ENCODE measurements at places on chromosomes 6 and 20.

DNA sequence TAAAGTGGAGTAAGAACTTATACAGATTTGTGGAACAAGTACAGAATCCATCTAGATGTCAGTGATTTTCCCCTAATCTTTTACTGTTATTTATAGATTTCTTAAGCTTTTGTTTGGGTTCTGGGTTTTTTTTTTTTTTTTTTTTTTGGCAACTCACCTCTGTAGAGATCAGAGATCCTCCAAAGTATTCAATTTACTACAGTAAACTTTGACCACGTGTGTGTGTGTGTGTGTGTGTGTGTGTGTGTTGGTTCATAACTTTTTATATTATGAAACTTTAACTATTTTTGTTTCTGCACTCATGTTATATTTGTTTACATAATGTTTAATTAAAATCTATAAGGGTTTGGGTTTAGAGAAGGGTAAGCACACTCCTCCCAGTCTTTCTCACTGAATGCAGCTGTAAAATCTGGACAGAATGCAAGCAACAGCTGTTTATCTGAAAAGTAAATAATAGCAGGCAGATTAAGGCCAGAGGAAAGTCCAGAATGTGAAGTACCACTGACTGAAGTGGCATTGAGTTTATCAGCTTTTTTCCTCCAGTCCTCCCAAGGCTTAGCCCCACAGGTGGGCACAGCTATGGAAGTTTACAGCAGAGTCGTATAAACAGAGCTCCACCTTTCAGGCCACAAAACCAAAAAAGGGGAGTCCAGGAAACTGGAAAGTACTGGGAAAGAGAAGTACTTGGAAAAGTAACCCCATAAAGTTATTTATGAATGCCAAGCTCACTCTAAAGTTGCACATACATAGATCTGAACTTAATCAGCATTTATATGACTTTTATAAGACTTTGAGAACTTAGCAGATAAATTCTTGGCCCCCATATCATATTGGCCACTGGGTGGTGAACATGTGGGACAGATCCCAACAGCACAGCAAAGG lies 43.0 kb upstream of the CD2AP start:
- DNase-seq: no peak

GRCh38 chr6:151452750-151453427 lies 963 bp upstream of the RMND1 start:
- DNase-seq: no peak

GRCh38 chr6:112338166-112338709 lies 8.9 kb upstream of the RFPL4B start:
- no peak for DNase-seq

- no peak for DNase-seq
Measured at GRCh38 chr6:39812853-39813533, 20.8 kb downstream of the DAAM2 start.

DNA sequence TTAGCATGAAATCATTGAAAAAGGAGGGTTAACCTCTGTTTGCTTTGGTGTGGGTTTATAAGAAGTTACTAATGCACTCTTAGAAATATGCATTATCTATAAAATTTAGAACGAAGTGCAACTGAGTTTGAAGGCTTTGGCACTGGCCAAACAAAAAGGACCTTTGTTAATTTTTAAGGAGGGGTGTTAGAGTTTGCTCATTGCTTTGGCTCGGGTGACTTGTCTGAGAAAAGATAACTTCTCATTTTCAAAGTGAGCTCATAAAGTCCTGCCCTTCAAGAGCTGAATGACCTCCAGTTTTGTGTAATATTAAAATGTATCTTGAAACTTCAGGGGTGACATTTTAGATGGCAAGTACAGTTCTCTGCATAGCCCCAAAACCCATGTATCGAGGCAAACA lies 25.9 kb downstream of the NEDD9 start:
- no peak for DNase-seq

DNA sequence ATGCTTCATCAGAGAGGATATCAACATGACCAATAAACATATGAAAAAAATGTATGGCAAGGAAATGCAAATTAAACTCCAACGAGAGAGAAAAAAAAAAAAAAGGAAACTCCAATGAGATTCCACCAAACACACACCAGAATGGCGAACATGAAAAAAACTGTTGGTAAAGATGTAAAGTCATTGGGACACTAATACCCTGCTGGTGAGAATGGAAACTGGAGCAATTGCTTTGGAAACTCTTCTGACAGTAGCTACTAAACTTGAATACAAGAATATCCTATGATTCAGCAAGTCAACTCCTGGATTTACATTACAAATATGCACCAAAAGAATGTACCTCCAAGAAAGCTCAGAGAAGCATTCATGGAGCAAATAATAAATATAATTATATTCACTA lies 260.7 kb upstream of the ECI2 start:
- no peak for DNase-seq

DNA sequence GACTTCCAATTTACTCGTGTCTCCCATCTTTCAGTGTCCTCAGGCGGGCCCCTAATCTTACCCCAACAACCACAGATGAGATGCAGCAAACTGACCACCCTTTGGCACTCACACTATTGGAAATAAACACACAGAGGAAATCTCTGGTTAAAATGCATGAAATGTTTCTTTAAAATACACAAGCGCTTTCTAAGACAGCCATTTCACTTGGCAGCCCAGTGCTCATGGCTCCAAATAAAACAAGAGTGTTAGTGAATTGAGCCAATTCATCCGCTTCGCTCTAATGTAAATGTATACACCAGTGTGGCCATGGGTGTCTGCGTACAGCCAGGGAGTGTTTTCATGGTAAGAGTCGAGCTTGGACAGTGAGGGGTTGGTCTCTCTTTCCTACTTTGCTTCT lies 282.9 kb downstream of the CLIC5 start:
- no peak for DNase-seq

DNA sequence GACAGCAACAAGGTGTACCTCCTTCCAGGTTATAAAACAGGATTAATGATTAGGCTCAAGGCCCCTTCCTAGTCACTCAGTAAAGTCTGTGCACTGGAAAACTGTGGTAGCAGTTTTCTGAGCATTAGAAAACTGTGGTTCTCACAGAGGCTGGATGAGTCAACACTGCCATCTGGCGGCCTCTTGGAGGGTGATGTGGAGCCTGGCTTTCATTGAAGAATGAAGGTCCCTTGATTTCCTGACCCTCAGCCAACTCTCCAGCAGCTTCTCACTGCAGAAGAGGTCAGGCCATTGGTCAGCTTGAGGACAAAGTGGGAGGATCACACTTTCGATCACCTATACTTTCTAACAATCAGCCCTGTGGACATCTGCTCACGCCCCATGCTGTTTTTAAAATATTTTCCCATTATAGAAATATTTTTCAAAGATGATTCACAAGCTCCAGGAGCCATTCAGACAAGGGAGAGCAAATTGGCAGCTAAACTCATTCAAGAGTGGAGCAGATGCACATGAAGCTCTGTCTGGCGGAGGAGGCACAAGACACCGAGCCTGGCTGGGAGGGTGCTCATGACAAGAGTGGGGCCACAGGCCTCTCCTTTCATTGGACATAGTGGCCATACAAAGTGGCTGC lies 23.2 kb downstream of the PSMB1 start:
- DNase-seq: peak; percentile 52

- no peak for DNase-seq
Measured at GRCh38 chr6:235763-236360, 56.4 kb upstream of the DUSP22 start.
